ENCODE measurements at places on chromosomes 5 and 9.
A peak's percentile ranks its signal among the peaks of the same experiment; 100 is the strongest.

DNA sequence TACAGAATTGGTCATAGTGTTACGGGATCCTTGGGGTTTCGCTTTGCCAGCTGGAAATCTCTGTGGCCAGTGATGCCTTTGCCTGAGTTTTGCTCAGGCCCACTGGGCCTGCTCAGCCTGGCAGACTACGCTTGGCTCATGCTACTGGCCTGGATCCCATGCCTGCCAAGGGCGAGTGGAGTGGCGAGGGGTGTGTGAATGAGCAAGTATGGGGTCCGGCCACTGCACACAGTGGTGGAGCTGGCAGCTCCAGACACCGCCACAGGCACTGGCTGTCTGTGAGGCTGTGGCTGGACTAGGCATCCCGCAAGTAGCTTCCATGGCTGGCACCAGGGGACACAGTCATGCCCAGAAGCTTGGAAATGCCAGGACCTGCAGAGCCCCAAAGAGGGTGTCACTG, 240.3 kb downstream of the ARRDC3 start:
- DNase-seq: no peak

GRCh38 chr5:113864437-113864836, 350.9 kb downstream of the YTHDC2 start:
- DNase-seq: no peak

DNA sequence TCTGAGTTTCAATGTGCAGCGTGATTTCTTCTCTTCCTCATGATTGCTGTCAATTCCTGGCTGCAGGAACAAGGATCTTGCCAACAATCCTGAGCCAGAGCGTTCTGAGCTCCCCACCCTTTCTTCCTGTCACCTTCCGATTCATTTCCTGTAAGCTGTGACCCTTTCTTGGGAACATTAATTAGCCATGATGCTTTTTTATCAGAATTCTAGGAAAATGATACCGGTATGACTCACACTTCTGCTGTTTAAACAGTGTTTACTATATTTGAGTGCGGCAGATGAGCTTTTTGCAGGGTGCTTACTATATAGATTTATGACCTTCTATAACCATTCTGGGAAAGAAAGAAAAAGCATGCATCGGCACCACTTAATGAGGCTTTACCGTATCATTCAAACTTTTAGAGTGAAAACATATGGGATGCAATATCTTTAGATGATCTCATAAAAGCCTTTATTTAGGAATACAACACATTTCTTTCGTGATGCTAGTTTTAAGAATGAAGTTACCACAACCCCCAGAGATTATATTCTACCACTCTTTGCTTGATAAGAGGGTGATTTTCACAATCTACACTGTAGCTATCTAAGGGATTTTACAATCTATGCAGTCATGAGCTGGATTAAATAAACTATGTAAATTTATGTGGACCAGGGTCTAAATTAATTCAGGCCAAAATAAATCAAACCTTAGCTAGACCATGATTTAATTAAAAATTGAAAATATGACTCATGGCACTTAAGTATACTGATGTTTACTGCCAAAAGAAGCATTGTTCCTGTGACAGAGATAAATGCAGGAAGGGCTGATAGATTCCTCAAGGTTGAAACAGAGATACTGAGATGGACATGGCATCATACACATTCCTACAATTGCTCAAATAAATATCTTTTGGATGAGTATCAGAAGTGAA, 38.0 kb upstream of the OSMR start:
- no peak for DNase-seq

GRCh38 chr5:157682257-157682656, 10.9 kb downstream of the C5orf52 start:
- no peak for DNase-seq

- no peak for DNase-seq
Observed at GRCh38 chr9:83423815-83424707, 114.1 kb downstream of the FRMD3 start.

DNA sequence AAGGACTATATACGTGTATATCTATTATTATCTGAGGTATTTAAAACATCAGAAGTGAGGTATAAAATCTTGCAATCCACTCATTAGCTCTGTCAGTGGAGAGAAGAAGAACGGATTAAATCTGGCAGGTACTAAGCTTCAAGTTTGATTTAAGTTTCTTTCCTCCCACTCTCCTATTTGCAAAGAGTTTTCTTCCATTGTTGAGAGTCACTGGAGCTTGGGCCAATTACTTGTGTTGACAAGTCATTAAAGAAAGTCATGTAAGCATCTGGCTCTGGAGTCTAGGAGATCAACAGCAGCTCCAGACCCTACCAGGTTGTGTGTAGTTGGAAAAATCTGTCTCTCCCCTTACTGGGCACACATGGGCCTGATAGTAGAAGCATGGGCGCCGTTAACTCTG, 476.8 kb upstream of the SMARCA2 start:
- DNase-seq: no peak

- DNase-seq: no peak
Observed at GRCh38 chr5:73355108-73355507, 93.5 kb downstream of the FOXD1 start.

DNA sequence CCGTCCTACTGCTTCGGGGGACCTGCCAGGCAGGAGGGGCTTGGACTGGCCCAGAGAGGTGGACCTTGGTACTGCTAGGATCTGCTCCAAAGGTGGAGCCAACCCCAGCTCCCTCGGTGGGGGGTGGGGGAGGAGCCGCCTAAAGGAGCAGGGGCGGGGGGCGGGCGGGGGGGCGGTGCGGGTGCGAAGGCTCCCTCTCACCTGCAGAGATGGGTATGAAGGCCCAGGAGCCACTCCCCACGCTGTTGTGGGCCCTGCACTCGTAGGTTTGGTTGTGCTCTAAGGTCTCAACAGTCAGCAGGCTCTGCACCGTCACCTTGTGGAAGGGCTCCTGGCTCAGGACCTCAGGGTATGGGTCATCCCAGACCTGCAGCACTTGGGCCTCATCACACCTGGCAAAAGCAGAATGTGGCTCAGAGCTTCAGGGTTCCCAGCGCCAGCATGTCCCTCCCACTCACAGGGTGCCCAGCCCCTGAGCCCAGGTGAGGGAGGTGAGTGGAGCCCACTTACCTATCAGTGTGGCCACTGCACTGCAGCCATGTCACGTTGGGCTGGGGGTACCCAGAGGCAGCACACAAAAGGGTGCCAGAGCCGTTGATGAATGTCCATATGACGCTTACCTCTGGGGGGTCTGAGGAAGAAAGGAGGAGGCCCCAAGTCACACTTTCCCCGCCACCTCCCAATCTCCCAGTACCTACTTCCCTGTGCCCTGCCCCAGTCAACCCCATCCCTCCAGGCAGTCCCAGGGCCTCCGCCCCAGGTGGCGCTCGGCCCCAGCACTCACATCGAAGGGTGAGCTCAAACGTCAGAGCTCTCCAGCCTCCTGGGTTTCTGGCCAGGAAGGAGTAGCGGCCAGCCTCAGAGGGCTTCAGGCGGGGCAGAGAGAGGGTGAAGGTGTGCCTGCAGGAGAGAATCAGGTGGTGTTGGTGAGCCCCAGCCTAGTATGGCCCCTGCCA, 16.4 kb downstream of the CSF1R start:
- DNase-seq: no peak

DNA sequence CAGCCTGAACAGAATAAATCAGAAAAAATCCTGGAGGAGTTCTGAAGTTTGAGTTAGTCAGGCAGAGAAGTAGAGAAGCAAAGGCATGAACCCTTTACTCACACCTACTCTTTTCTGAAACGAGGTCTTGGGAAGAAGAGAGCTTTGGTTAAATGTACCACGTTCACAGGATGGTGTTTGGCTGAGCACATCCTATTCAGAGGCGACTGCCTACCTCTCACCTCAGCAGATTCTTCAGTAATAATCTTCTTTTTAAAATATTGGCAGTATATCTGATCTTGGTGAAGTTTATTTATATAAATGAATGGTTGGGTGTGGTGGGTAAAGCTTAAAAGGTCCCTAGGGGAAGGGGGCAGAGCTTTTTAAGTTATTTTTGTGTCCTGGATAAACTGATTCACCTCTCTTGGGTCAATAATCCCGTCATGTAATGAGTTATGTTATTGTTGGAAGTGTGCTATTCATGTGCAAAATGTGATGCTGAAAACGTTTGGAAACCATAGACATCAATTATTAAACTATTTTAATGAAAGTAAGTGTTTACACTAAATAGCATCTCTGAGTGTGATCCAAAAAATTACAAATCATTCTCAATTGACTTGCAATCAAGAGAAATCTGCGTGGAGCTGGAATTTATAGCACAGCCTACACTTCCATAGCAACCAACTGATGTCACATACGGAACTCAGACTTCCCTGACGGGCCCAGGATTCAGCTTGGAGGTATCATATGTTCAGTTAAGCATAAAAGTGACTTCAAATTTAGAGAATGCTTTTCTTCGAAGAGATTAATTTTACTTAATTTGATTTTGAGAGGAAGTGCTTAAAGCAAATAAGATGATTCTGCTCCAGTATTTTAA, 94.3 kb upstream of the EQTN start:
- peak; percentile 66 for DNase-seq

GRCh38 chr5:142507531-142508372, 178.1 kb downstream of the FGF1 start:
- DNase-seq: no peak

DNA sequence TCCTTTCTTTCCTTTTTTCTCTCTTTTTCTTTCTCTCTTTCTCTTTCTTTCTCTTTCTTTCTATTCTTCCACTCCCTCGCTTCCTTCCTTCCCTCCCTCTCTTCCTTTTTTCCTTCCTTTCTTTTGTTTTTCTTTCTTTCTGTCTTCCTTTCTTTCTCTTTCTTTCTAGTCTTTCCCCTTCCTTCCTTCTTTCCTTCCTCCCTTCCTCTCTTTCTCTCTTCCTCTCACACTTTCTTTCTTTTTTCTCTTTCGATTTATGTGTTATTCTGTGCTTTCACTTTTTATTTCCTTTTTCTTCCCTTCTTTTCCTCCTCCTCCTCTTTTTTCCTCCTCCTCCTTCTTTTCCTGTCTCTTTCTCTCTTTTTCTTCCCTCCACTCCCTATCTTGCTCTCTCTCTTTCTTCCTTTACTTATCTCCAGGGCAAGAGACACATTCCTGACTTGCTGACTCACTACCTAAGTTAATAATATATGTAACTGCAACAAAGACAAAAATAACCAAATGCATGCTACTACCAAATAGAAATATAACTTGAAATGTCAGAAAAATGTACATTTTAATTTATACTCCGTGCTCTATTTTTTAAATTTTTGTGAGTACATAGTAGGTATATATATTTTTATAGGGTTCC, 445.5 kb downstream of the GABRG2 start:
- DNase-seq: no peak

DNA sequence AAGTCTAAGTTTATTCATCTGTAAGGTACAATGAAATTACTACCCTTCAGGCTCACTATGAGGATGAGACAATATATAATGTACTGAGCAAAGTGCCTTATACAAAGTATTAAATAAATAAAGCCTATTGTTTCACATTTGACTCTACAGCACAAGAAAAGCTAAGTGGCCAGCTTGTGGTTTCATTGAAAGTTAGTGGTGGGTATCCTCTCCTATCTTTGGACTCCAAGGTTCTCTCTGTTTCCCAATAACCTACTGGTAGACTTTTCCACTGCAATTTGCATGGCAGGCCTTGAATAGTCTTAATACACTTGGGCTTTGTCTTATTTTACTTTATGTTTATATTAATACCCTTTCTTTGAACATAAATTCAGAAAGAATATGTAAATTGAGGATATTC, 262.7 kb downstream of the DEPDC1B start:
- no peak for DNase-seq

DNA sequence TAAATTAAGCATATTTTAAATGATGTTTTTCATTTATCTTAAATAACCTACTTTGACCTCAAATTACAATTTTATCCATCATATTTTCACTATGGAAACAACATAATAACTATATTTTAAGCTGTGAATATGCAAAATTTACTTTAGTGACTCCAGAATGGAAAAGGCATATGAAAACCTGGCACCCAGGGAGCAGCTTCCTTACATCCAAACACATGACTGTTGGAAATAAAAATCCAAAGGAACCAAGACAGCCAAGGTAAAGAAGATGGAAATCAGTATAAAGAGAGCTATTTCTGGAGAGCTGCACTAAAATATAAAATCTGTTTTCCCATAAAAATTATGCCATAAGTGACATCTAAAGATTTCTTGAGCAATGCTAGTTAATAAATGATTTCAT, 140.3 kb upstream of the FTMT start:
- DNase-seq: no peak

- peak; percentile 68 for DNase-seq
Observed at GRCh38 chr9:137276473-137277328, 825 bp upstream of the TOR4A start.

DNA sequence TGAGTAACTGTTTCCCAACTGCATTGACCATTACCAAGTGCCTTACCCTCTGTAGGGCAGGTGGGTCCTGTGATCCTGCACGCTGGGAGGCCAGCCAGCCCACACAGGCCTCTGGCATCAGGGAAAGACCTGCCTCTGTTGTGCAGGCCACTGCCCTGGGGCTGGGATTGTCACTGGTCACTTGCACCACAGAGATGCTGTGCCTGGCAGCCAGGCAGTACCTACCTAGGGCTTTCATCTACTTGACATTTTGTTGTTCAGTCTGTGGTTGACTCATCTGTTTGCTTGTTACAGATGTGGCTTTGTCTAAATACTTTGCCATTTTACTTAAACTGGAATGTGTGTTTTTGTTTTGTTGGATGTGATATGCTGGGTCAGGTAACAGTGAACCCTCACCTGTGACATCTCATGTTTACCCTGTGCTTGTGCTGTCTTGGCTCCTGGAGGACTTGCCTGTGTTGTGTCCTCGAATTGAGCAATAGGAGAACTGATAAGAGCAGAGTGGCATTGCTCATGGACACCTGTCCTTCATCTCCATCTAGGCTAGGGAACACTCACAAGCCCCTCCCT, 32.8 kb downstream of the SECISBP2 start:
- DNase-seq: no peak

DNA sequence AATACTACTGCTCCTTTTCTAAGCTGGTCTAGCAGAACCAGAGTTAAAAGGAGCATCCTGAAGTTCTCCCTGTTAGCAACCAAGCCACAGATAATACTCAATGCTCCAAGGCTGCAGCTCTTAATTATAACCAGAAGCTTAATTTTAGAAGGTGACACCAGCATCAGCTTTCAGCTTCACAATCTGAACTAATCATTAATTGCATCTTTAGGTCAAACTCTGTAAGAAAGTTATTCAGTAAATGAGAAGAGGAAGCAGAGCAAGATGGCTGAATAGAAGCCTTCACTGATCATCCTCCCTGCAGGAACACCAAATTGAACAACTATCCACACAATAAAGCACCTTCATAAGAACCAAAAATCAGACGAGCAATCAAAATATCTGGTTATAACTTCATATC, 38.5 kb downstream of the APBA1 start:
- DNase-seq: no peak

Data from HAP-1 (cell line).